Stimulated activated CD4-positive, alpha-beta T cell treated with anti-CD3 and anti-CD28 coated beads, Interleukin-12 subunit alpha, Interleukin-12 subunit beta, amount 100 ng/mL, for 48 hours (primary cell): ENCODE measurements at places on chromosomes 2 and 18.

- no peak for DNase-seq
These were observed 16.7 kb downstream of the LHCGR start for GRCh38 chr2:48738806-48739205.

GRCh38 chr18:46199515-46200147, 95.4 kb downstream of the HAUS1 start:
- no peak for DNase-seq

GRCh38 chr2:44886414-44886813, 55.1 kb upstream of the SIX3 start:
- no peak for DNase-seq

DNA sequence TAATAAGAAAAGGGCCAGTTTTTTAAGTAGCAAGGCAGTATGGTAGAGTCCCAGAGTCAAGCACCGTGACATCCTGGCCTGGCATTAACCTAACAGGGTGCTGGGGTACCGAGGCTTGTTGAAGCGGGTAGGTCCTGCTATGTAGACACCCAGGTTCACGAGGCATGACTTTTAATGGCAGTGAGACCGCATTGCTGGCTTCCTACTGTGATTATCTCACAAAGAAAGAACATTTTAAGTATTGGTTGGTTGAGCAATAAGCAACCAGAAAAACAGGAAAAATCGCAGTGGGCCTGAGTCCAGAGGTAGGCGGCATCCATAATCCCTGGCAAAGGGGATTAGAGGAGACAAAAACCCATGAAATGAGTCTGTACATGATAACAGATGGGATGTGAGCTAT, 927.9 kb upstream of the ACVR2A start:
- DNase-seq, result no peak

DNA sequence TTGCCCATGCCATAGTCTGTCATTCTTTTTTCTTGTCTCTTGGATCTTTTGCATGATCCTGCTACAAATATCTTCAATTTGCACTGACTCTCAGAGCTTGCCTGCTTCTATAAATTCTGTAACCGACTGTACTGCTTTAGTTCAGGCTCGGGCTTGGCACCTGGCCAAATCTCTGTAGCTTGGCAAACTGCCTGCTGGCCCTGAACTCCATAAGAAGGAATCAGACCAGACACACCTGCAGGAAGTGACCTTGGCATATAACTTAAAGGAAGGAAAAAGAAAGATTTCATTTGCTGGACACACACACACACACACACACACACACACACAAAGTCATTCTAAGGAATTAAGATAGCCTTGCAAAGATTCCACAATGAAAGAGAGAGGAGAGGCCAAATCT, 291.2 kb upstream of the DDX18 start:
- no peak for DNase-seq

DNA sequence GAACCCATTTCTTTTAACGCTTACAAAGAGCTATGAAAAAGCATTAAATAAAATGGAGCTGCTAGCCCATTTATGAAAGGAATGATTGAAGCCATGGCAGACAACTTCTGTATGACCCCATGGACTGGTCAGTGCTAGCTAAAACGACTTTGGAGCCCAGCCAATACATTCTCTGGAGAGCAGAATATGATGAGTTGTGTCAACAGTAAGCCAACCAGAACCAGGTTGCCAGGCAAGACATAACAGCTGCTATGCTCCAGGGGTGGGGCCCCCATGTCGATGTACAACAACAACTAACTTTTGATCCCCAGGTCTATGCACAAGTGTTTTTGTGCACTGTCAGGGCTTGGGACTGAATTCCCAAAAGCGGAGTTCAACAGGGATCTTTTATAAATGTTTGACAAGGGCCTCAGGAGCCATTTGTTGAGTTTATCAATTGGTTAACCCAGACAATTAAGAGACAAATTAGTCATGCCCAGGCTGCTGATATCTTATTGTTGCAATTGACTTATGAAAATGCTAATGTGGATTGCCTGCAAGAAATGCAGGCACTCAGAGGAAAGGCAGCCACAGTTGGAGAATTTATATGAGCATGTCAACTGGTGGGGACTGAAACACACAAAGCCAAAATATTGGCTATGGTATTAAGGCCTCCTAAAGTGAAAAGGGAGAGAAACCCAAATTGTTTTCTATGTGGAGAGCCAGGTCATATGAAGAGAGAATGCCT, 64.6 kb upstream of the MYO3B start:
- DNase-seq, result no peak

DNA sequence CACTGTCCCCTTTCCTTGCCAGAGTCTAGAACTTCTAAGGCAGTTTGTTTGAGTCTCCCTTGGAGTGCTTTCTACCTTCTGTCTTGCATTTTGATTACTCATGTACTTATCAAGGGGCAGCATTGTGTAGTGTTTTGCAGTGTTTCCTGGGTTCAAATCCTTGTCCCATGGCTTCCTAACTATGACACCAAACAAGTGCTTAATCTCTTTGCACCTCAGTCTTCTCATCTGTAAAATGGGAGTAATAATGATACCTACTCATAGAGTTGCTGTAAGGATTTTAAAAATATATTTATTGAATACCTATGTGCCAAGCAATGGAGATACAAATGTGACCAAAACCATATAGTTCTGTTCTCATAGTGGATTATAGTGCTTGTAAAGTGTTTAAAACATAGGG, 105.5 kb upstream of the PKDCC start:
- DNase-seq, result no peak

- no peak for DNase-seq
These were observed 114.6 kb downstream of the LPIN1 start for GRCh38 chr2:11861044-11861443.

DNA sequence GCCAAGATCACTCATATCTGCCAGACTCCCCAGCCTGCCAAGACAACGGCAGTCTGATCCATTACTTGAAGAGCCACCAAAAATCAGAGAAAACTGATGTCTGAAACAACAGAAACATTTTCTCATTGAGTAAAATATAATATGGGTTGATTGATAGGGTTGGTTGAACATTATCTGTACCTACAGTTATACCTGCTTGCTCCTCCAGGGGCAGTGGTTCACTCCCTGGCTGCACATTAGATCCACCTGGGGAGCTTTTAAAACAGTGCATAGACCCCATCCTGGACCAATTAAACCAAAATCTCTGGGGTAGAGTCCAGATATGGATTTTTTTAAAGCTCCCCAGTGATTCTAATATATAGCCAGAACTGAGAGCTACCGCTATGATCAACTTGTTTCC, 43.6 kb upstream of the SLC14A2 start:
- DNase-seq, result no peak

DNA sequence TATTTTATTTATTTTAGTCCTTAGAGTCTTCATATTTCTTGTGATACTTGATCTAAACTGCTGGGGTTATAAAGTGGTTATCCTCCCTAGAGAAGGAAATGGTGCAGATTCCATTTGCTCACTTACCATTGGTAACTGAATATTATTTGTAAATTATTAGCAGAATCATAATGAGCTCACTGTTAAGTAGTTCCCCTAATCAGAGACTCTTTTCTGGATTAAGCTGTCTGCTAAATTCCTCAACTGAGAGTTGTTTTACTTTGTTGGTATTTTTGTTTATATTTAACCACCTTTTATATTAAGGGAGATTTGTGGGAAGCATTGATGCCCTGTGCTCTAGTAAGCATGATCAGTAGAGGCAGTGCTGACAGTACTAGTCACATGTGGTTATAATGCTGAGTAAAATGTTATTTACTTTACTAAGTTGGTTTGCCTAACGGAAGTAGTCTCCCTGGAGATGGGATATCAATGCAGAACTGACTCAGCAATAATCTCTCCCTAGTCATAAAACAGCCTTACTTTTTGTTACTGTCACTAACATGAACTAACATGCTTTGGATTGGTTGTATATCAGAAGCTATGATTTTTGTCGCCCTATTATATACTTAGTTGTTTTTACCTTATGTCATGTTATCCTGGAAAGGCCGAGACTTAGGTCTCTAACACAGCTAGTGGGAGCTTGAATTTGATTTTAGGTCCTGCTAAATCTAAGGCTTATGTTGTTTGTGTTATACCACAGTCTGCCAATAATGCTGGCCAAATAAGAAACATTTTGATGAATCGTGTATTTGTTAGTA, 166.7 kb downstream of the MCFD2 start:
- no peak for DNase-seq

- DNase-seq, result no peak
These were observed 2.4 kb upstream of the CLEC4F start for GRCh38 chr2:70822843-70823242.

GRCh38 chr2:37447446-37447845, 103.0 kb downstream of the QPCT start:
- no peak for DNase-seq

DNA sequence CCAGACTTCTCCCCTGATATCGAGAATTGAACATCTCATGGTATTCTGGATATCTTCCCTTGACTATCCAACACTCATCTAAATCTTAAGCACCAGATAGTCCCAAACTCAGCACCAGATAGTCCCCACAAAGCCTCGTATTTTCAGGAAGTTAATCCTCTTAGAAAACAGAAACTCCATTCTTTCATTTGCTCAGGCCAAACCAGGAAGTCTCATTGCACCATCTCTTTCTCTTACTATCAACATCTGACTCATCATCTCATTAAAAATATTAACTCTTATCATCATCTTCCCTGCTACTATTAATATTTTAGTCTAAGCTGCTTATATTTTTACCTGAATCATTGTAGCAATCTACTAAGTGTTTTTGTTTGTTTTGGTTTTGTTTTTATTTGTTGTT, 286.4 kb downstream of the GALNT13 start:
- no peak for DNase-seq

GRCh38 chr2:186771850-186772463, 77.0 kb downstream of the ZSWIM2 start:
- DNase-seq, result no peak

GRCh38 chr2:217839073-217839749, 163.6 kb downstream of the TNS1 start:
- DNase-seq, result no peak

DNA sequence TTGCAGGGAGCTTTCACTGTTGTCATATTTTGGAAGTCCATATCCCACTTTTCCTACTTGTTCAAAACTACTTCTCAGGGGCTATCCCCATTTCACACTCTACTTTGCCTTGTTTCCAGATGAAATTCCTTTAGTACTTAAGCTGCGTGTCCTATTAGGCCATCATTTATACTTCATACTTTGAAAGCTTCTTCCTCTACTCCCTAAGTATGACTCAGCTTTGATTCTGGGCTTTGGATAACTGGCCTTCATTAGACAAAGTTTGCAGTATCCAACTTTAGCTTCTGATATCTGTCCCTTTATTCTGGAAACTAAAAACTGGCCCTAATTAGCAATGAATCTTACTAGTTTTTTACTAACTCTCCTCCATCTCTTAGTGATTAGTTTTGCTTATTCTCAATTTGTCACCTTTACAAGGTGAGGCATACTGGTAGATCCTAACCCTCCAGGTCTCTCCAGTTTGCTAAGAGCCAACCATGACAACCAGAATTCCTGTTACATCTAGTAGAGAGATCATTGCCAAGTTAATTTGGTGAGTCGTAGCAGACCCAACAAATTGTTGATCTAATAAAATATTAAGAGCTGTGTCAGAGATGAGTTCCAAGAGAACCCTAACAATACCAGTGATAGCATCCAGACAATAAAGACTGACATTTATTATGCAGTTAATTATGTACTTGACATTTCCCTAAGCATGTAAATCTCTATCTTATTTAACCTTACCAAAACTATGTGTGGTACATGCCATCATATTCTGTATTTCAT, 31.2 kb upstream of the ITGAV start:
- DNase-seq, result no peak

- no peak for DNase-seq
These were observed 56.8 kb downstream of the NXPH2 start for GRCh38 chr2:138723196-138723987.

- DNase-seq, result no peak
These were observed 67.9 kb downstream of the C2orf74 start for GRCh38 chr2:61229936-61230335.

DNA sequence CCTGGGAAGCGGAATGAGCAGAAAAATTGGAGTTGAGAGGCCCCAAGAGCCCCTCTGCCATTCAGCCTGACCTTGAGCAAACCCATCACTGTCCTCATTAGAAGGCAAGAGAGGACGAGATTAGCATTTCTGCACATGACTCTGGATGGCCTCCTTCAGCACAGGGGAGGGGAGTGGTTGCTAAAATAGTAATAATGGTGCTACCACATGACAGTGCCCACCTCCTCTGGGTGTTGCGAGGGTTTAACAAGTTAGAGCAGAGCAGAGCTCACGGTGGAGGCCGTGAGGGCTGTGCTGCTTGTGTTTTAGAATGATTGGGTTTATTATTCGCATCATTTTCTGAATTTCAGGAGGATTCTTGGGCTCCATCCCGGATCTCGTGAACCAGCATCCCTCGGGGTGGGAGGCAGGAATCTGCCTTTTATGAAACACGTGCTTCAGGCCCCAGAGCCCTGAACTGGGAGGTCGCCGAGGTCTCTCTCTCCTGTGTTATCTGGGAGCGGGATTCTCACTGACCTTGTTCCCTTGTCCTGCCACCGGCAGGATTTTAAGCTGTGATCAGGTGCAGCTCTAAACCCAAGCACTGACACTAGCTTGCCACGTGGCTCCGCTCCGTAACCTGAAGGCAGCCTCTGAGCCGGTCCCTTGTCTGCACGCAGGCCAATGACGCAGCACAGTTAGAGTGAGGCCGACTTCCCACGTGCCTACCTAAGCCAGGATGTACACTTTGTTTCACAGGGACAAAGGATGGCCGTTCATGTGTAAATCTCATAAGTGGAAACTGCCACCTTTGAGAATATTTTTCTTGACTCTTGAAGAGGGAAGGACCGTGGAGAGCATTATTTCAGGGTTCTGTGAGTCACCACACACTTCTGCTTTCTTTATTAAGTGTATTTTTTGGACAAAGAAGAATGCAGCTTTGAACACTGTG, 142.3 kb downstream of the ACOXL start:
- no peak for DNase-seq

DNA sequence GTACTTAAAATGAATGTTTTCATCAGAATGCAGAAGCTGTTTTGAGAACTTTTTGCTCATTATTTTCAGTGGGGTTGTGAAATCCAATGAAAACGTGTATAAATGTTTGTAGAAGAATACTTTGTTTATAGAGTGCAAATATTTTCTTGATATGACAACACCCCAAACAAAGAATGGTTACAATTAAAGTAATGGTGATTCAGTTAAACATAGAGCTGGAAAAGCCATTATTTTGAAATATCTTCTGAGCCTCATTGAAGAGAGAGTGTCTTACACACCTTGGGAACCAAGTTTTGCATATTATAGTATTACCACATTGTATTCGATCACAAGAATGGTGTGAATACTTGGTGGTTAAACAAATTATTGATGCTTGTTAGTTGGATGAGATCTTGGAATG, 48.7 kb downstream of the SPTBN1 start:
- DNase-seq, result no peak

DNA sequence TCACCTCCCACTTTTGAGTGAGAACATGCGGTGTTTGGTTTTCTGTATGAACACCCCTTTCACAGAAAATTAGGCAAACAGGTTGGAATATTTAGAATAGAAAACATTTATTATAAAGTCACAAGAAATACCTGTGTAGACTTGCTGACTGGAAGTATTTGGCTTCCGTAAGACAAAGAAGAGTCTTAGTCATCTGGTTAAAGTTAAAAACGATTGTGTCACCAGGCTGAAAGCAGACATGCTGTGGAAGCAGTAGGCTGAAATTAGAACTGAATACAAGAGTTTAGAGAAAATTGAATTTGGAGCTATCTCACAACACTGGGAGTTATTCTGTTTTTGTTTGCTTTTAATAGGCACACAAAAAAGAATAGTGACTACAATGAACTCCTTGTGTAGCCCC, 16.2 kb upstream of the CLASP1 start:
- no peak for DNase-seq
